ENCODE measurements at places on chromosomes 12 and 14. TPM values are rescaled to one million over a fixed set of nuclear protein-coding genes. Genes with fewer than 3 reads are reported as not detected.

- no peak for DNase-seq
Observed at GRCh38 chr14:69716478-69717187, 50.3 kb upstream of the SRSF5 start.

DNA sequence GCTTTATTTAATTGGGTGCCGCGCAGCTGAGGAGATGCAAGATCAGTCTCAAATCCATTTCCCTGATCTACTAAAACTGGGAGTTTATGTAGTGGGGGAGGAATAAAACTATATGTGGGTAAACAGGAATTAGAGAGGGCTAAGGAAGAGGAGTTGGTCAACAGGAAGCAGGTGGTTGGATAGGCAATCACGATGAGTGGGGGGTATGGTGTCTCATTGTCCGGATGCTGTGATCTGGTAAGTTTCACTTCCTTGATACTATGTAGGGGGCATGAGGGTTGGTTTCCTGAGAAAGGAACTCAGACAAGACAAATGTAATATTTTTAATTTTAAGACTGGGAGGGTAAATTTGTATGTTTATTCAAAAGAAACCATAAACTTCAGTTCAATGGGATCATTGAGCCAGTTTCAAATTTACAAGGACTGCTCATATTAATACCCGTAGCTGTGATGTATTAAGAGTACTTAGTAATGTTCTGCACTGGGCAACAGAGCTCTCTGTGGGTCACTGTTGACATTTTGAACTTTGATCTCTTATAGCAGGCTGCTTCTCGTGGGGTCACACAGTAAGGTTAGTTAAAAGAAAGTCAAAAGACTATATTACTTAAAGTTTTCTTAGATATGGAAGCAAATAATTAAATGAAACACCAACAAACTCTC is 786.2 kb upstream of the FBXO33 start:
- DNase-seq, result no peak

The PIWIL1 gene
- total RNA-seq, result not detected

The SAV1 gene
- total RNA-seq, result 7.1 TPM

The ASB2 gene
- total RNA-seq, result 50.0 TPM

The PKP2 gene
- 0.45 TPM for total RNA-seq

DNA sequence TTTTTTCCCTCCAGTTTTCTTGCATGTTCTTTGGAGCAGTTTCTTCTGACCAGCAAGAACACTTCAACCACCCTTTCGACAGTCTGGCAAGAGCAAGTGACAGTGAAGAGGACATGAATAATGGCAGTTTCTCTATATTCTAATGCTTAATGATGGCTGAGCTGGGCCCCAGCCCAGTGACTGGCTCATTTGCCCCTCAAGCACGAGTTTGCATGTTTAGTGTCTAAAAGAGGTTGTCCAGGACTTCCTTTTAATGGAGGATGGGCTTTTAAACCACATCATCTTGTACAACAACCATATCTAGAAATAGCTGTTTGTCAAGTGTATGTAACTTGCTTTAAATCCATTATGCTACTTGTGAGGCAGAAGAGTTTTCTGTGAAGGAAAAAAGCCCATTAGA is 28.4 kb downstream of the RAD9B start:
- DNase-seq, result no peak

- DNase-seq, result no peak
Observed at GRCh38 chr12:49923880-49924556, 20.3 kb upstream of the FAIM2 start.

All from activated naive CD4-positive, alpha-beta T cell treated with anti-CD3 and anti-CD28 coated beads, Interleukin-2, amount 50 U/mL, for 72 hours (primary cell).